ENCODE measurements at places on chromosomes 4 and X.

DNA sequence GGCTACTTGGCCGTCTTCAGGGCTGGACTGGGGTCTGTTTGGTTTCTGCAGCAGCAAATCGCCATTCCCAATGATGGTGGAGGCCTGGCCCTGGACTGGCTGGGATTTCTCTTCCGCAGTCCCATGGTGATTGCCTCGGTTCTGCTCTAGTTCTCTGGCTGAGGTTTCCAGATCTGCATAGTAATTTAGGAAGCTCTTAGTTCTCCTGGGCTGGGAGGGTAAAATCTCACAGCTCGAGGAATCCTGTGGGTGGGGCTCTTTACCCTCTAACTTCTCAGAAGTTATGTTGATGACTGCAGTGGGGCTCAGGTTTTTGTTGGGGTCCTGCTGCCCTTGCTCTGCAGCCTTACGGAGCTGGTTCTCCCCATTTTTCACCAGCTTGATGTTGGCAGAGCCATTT lies 200.6 kb downstream of the APBB2 start:
- no peak for DNase-seq

- no peak for DNase-seq
Observed at GRCh38 chrX:43467608-43468234, 188.4 kb upstream of the MAOA start.

GRCh38 chr4:3314706-3315260 lies 22.0 kb downstream of the RGS12 start:
- no peak for DNase-seq

DNA sequence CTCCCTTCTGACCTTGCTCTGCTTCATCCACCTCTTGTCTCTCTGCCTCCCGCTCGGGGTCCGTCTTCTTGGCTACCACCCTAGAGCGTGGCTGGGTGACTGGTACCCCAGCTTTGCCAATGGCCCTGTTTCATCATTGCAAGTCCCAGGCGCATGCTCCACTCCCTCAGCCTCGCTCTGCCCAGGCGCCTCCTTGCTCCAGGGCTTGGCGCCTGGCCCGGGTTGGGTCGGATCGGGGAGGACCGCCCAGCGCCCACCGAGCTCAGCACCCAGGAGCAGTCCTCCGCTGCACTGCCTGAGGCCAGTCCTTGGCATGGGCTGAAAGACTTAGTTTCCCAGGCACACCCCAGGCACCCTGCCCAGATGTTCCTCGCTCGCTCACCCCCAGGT lies 577 bp downstream of the BGN start:
- no peak for DNase-seq

DNA sequence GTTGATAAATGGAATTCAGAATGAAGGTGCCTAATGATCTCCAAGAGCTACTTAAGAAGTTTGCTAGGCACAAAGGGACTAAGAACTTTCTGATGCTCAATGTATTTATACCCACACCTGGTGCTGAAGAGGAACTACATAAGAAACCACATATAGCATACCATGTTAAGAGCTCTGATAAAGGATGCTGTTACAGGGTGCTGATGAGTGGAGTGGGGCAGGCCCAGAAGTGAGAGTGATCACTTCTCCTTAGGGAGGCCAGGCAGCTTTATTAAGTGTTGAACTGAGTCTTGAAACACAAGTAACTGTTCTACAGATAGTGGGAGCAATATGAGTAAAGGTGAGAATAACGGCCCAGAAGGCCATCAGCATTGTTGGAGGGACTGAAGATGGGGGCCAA lies 68.3 kb upstream of the CHRDL1 start:
- DNase-seq: no peak

GRCh38 chr4:40731792-40732245 lies 17.9 kb upstream of the NSUN7 start:
- DNase-seq: peak; percentile 27

DNA sequence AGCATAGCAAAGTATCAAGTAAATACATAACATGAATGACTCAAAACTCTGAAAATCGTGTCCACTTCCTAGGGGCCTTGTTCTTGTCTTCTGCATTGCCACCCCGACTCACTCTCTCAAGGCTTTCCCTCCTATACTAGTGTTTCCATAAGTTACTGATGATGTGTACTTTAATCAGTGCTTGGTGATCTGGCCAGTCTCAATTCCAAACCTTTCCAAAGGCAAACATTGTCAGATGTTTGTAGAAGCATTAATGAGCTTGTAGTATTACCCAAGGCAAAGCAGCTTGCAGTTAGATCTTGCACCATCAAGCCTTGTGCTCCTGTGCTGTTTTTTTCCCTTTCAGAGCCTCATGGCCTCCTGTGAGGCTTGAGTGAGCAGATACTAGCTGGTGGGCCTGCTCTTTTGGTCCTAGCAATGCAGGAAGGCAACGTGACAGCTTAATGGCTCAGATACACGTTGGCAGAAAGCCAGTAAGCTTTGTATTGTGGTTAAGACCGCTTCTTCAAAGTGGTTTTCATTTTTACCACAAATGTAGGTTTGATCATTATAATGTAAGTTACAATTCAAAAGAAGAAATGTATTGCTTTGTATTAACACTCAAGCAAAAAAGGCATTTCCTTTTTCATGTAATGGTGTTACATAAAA lies 51.8 kb downstream of the RBPJ start:
- DNase-seq: peak; percentile 84

GRCh38 chr4:188779581-188779980 lies 640.3 kb downstream of the TRIML1 start:
- no peak for DNase-seq

GRCh38 chr4:13611283-13611842 lies 16.2 kb downstream of the BOD1L1 start:
- no peak for DNase-seq

DNA sequence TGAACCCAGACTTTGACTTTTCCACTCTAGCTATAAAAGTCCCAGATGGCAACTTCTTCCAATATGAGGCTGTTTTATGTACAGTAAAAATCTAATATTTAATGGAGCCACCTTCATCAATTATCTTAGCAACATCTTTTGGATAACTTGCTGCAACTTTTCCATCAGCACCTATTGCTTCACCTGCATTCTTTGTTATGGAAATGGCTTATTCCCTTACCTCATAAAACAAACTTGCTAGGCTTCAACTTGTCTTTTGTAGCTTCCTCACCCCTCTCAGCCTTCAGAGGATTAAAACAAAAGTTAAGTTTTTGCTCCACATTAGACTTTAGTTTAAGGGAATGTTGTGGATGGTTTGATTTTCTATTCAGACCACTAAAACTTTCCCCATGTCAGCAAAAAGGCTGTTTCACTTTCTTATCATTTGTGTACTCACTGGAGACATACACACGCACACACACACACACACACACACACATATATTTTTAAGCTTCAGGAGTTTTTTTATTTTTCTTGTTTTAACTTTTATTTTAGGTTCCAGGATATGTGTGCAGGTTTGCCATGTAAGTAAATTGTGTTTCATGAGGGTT lies 1296.1 kb upstream of the PABPC4L start:
- DNase-seq: no peak

DNA sequence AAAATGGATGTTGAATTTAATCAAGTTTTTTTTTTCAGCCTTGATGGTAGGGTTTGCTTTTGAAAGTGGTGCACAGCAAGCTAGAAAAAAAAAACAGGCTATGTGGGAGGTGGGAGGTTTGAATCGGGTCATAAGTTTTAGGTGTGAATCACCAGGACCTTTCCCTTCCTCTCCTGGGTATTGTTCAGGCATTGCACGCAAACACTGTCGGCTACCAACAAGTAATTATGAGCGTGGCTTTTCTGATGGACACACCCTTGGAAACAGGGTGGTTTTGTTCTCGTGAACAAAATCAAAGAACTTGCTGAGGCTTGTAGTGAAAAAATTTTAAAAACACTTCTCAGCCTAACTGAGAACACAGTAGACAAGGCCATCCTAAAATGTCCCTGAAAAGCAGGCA lies 18.1 kb downstream of the PIR start:
- no peak for DNase-seq

DNA sequence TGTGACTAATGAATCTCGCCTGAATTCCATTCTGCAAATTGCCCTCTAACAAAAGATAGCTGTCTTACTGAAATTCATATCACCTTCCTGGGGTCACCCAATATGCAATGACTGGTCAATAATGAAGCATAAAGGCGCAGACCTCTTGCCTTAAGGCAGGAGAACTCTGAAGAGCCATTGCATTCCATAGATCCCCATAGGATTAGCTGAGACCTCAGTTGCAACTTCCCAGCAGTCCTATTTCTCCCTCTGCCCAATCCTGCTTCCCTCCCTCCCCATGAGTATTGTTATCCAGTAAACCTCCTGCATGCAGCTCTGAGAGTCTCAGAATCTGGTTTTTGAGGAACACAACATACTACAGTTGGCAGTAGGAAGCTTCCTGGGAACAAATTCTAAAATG lies 396.5 kb downstream of the DCAF12L2 start:
- no peak for DNase-seq

Data from hematopoietic multipotent progenitor cell treated with erythropoietin and hydrocortisone succinate and interleukin-3 and kit ligand, for 8 days (in vitro differentiated cells).